Fibroblast of gingiva (primary cell): ENCODE measurements at places on chromosomes 2 and 18.
A peak's percentile ranks its signal among the peaks of the same experiment; 100 is the strongest.

- DNase-seq, result peak; percentile 66
Observed at GRCh38 chr2:202375033-202375608, 1.0 kb upstream of the BMPR2 start.

DNA sequence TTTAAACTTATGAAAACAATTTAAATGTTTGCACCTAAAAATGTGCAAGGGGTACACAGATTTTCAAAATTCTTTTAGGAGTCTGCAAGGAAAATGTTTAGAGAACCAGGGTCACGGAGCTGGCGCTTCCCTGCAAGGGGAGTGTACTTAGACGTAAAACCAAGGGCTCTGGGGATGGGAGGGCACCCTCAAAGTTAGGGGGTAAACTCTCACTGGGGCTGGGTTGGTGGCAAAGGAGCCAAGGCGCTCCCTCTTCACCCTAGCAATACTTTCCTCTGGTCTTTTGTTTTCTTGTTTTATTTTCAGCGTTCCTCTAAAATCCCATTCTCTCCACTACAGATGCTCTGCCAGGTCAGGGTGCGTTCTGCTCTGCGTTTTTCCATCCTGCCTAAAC lies 20.0 kb downstream of the TMEM247 start:
- no peak for DNase-seq

DNA sequence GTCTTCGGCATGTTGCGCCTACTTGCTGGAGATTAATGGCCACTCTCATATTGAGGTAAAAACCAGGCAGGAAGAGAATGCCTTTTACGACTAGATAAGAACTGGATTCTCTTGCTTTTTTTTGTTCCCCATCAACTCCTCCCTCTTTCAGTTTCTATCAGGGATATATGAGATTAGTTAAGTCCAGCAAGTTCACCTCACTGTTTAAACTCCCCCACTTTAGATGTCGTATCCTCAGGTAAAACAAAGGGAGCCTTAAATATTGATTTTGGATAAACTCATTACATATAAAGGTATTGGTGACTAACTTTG lies 98.4 kb downstream of the PLEKHM3 start:
- DNase-seq, result no peak

DNA sequence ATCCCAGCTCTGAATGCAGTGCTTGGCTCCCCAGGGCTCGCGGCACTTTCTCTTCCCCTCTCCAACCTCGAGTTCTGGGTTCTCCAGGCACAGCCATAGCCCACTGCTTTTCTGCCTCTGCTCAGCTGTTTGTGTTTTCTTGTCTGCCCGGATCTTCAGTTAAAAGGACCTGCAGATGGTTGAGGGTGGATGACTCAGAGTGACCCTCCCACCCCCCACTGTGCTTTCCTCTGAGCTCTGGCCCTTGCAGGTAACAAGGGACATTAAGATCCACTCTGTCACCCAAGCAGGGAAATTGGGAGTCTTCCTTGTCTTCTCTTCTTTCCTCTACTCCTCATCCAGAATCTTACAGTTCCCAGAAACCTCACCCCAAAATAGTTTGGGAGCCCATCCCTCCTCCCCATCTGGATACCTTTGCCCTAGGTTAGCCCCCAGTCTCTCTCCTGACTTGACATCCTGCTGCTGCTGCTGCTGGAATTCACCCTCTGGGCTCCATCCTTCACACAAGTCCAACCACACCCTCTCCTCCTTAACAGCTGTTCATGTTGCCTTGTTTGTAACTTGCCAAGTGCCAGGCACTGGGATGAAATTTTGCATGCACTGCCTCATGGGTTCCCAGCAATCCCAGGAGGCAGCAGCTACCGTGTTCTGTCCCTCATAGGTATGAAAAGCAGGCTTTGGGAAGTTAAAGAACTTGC lies 157.9 kb upstream of the TTC39C start:
- no peak for DNase-seq

DNA sequence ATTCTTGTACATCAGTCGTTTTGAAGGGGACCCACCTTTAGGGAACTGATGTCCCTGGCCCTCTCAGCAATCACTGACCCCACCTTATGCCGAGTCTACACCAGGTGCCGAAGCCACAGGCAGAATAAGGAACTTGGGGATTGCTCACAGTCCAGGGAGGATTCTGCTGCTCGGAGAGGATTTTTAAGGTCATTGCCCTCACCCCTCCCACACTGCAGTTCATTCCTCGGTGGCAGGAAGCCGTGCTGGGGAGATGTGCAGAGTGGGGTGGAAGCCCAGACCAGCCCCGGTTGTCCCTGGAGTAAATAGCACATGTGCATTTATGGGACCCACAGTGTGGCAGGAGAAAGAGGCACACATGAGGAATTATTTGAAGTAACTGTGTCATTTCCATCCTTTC lies 50.4 kb downstream of the PLB1 start:
- DNase-seq, result no peak

DNA sequence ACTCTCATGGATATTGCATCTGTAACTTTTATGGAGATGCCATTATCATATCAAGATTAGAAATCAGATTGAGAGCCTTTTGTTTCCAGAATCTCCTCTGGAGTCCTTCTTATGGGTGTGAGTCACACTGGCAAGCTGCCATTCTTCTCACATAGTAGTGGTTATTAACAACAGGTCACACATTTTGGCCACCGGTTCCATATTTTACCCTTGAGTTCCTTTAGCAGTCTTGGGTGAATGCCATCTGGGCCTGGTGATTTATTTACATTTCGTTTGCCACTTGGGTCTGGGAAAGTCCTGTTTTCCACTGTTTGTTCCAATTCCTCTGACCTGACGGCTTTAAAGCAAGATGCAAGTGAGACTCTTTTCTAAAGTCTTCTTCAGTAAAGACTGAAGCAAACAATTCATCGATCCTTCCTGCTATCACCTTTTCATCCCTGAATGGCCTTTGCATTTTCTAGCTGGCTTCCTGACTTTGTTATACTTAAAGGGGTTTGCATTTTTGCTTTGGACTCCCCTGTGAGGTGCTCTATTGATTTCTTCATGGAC lies 80.5 kb upstream of the CAVIN2 start:
- DNase-seq, result peak; percentile 92

DNA sequence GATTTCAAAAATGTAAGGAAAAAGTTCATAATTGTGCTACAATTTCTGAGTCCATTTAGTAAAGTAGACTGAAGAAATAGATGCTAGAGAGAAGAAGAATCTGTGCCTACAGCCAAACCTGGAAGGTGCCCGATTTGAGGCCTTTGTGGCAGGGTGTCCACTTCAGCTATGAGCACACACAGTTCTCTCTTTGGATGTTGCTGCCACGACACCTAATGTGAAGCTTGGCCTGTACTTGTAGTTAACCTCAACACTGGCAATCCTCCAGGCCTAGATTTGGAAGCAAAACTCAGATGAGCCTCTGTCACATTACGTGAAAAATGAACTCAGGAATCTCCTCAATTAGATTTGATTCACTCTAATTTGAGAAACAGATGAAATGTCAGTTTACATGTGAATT lies 90.1 kb upstream of the LRP1B start:
- DNase-seq, result peak; percentile 1

DNA sequence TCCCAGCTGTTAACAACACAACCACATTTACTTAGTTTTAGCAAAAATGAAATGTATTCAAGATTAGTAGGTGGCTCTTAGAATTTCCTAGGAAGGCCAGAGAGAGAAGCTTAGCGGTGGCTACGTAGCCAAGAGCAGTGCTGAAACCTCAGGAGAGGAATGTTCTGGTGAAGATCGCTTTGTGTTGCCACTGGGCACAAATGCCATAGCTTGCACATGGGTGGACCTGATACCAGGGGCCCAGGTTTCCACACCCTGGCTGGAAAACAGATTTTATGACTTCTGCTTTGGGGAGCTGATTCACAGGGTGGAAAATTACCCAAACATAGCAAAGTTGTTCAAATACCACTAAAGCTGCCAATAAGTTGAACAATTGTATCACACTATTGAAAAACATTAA lies 43.4 kb downstream of the THUMPD2 start:
- no peak for DNase-seq

DNA sequence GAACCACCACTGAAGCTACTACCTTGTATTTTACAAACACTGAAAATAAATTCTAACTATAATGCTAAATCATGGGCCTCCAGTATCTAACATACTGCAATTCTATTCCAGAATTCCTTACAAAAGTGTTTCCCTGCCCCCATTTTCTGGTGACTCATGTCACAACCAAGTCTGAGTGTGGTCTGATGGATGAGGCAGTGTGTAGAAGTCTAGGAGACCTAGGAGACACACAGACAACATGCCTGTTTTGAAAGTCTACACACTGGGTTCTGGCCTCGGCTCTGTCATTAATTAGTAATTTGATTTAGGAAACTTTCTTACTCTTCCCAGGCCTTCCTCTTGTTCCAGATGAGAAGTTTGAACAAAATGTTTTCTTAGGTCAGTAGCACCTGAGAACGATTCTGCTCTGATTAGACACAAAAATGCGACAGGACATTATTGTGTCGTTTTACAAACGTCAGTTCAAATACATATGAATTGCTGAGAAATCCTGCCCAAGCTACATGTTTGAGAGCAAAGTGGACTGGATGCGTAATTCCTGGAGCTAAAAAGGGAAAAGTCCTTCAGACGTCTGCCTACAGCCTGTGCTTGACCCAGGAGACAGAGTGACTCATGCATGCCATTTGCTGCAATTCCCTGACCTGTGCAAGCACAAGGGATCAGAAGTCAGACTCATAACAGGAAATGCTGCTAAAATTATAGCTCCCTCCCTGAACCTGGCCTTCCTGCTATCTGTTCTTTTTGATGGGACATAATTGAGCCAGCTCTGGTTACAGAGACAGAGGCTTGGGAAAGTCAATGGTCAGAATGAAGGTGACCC lies 494.4 kb downstream of the SOX11 start:
- no peak for DNase-seq

DNA sequence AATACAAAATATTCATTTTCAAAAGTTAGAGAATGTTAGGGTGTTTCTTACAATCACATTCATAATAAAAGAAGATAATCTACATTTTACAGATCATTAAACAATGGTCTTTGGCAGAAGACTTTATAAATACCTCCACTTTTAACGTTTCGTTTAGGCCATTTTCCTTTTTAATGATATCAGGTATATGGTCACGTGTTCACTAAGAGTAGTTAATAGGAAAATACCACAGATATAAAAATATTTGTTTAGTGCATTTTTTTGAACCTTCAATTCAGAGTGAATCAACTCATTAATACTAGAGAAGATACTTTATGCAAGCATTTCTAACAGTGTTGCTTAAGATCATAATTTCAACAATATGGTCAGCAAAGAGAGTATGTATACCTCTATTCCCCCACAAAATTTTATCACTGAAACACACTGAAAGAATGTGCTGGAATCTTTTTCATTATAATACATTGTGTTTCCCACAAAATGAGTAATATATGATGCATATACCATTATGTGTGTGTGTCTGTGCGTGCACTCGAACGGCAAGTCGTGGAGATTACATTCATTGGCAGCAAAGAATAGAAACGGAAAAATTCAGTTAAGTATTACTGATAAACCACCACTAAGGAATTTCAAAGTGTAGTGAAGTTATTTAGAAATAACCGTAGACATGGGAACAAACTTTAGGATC lies 319.9 kb upstream of the THUMPD2 start:
- DNase-seq, result no peak

GRCh38 chr2:6832596-6833299 lies 33.0 kb downstream of the CMPK2 start:
- DNase-seq, result no peak

DNA sequence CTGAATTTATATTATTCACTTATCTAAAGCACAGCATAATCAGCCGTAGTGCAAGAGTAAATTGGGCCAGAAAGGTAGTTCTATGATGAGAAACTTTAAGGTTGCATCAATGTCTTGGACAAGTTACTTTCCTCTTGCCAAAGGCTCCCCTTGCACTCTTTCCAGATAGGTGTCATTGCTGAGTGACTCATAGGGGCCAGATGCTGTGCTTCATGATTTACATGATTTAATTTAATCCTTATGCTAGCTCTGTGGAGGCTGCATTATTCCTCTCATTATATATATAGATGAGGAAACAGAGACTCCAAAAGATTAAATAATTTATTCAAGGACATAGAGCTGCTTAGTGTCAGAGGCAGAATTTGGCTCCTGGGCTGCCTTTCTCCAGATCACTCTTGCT lies 5.0 kb downstream of the CFAP221 start:
- peak; percentile 50 for DNase-seq

- peak; percentile 59 for DNase-seq
Observed at GRCh38 chr2:216490061-216490460, 8.6 kb upstream of the RPL37A start.

GRCh38 chr2:108267101-108267500 lies 21.6 kb upstream of the SULT1C2 start:
- peak; percentile 66 for DNase-seq

DNA sequence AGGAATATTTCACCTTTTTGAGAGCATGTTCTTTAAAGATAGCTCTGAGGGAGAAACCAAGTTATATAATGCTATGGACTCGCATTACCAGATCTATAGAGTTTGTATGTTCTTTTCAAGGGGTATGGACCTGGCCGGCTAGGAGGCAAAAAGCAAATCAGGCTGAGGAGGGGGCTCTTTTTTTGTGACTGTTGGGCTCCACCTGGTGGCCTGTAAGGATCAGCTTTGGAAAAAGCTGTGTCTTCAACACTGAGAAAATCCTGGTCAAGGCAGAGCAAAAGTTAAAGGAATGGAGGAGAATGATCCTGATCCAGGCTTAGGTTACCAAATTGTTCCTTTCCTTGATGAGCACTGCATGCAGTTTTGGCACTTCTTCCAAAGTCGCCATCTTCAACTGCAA lies 180.5 kb downstream of the DIS3L2 start:
- peak; percentile 15 for DNase-seq

GRCh38 chr2:119490106-119490505 lies 34.2 kb downstream of the SCTR start:
- no peak for DNase-seq

- no peak for DNase-seq
Observed at GRCh38 chr2:147081831-147082230, 763.0 kb upstream of the ACVR2A start.

DNA sequence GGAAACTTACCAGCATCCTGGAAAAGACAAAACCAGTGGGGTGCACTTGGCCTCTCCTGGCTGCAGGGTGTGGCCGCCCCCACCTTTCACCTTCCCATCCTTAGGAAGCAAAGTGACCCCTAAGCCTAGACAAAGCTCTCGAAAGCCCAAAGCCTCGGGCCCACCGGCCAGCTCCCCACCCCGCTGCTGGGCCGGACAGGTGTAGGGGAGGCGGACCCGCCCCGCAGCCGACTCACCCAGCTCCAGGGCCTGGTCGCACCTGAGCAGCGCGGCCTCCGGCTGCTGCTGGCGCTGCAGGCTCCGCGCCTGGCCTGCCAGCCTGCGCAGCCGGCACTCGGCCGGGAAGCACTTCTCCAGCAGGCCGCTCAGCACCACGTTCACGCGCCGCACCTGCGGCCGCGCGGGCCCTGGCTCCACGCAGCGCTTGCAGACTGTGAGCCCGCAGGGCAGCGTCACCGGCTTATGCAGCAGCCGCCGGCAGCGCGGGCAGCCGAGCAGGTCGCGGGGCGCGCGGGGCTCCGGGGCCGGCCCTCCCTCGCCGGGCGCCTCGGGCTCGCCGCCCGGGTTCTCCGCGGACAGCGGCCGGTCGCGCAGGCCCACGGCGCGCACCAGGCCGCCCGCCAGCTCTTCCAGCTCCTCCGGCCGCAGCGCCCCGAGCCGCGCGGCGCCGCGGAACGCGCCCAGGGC lies 979 bp downstream of the LONRF2 start:
- no peak for DNase-seq

GRCh38 chr2:126172631-126173184 lies 483.2 kb upstream of the GYPC start:
- DNase-seq, result no peak
